Mesenchymal stem cell (in vitro differentiated cells and primary cell): ENCODE measurements at places on chromosomes 5 and 9.

DNA sequence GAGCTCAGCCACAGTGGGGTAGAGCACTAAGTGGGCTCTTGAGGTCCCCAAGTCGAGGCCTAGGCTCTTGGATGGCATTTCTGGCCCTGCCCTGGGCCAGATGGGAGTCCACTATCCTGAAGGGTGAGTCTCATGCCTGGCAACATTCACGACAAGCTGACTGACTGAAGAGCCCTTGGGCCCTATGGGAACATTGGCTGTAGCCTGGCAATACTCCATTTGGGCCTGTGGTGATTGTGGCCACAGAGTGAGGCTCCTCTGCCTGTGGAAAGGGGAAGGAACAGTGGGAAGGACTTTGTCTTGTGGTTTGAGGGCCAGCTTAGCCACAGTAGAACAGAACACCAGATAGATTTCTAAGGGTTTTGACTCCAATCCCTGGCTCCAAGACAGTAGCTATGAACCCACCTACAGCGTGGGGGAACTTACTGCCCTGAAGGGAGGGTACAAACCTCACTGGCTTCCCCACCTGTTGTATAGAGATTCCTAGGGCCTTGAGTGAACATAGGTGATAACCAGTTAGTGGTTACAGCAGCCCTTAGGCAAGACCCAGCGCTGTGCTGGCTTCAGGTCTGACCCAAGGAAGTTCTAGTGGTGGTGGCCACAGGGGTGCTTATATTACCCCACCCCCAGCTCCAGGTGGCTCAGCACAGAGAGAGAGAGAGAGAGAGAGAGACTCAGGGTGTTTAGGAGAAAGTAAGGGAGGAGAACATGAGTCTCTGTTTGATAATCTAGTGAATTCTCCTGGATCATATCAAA is 72.4 kb downstream of the KIAA0825 start:
- no peak for DNase-seq

GRCh38 chr5:139397921-139398320 is 3.0 kb upstream of the PROB1 start:
- DNase-seq: no peak

GRCh38 chr5:134493461-134494055 is 31.9 kb upstream of the JADE2 start:
- no peak for DNase-seq

DNA sequence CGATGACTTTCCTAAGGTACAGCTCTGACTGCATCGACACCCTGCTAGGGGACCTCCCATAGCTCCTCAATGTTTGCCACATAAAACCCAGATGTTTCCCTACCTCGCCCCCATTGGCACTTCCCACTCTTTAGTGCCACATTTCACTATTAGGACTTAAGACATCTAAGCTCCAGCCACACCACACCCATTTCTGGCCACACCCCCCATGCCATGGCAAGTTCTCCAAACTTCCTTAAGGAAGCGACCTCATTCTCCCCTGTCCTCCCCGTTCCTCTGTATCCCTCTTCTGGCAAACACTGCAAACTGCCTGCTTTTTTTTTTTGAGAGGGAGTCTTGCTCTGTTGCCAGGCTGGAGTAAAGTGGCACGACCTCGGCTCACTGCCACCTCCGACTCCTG is 62.9 kb downstream of the USP20 start:
- peak; percentile 31 for DNase-seq

GRCh38 chr5:170393235-170393634 is 4.1 kb upstream of the KCNMB1 start:
- DNase-seq: peak; percentile 3

GRCh38 chr5:97888439-97888838 is 705.4 kb upstream of the RIOK2 start:
- DNase-seq: no peak

GRCh38 chr5:3424946-3425345 is 170.7 kb upstream of the IRX1 start:
- no peak for DNase-seq

- DNase-seq: no peak
Measured at GRCh38 chr5:75648712-75649111, 37.5 kb downstream of the ANKDD1B start.

DNA sequence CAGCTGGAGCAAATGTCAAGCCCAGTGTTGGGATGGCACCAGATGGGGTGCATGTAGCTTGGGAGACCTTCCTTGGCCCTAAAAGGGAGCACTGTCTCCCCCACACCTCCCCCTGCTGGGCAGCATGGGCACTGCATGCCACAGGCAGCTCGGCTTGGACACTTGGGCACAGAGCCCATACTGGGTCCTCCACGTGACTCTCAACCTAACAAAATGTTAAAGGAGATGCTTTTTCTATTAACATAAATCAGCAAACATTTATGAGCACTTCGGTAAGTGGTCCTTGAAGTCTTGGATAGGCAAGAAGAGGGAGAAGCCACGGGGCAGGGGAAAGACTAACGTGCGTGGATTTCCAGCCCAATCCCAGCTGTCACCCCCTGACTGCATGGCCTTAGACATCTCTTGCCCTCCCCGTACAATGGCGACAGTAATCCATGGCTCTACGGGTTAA is 23.9 kb upstream of the MAPK9 start:
- DNase-seq: peak; percentile 50

DNA sequence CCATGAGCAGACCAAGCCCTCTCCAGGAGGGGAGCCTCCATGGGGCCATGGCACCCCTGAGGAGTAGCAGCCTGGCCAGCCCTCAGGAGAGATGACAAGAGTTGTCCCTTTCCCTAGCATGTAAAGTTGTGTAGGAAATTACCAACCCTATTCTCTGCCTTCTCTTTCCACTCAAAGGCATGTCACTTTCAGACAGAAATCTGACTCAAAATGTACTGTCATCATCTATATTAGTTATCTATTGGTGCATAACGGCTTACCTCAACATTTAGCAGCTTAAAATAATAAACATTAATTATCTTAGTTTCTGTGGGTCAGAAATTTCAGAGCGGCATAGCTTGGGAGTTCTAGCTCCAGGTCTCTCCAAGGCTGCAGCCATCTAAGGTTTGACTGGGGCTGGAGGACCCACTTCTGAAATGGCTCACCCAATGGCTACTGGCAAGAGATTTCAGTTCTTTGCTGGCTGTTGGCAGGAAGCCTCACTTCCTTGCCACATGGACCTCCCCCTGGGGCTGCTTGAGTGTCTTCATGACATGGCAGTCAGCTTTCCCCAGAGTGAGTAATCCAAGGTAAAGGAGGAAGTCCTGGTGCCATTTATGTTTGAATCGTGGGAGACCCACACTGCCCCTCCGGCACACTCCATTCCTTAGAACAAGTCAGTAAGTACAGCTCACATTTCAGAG is 632.3 kb downstream of the CCDC171 start:
- no peak for DNase-seq

GRCh38 chr9:99287641-99288040 is 65.6 kb downstream of the SEC61B start:
- DNase-seq: no peak

DNA sequence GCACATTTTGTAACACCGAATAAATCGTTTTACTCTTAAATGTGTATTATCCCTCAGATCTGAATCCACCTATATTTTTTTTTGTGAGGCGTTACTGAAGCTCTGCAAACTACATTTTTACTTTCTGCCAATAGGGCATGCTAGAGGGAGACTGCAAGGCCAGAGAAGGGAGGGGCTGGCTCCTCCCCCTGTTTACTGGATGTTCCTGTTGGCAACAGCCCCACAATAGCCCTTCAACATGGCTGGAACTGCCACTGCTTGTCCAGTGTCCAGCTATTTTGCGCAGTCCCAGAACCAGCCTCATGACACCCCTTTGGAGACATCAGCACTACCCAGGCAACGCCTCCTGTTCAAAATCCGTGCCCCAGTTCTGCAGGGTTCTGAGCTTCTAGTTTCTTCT is 85.4 kb upstream of the MIER3 start:
- no peak for DNase-seq

GRCh38 chr5:154860765-154861164 is 2.3 kb downstream of the CNOT8 start:
- no peak for DNase-seq

- DNase-seq: no peak
Measured at GRCh38 chr5:67896930-67897313, 318.6 kb upstream of the PIK3R1 start.

DNA sequence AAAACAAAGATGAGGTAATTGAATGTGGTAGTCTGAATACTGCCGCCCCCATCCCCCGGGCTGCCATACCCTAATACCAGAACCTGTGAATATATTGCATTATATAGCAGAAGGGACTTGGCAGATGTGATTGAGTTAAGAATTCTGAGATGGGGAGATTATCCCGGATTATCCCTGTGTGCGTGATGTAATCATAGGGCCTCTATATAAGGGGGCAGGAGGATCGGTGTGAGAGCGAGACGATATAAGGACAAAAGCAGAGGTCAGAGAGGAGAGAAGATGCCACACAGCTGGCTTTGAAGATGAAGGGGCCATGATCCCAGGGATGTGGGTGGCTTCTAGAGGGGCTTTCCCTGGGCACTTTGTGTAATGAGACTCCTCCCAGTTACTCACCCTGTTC is 101.7 kb upstream of the TLE1 start:
- DNase-seq: no peak

DNA sequence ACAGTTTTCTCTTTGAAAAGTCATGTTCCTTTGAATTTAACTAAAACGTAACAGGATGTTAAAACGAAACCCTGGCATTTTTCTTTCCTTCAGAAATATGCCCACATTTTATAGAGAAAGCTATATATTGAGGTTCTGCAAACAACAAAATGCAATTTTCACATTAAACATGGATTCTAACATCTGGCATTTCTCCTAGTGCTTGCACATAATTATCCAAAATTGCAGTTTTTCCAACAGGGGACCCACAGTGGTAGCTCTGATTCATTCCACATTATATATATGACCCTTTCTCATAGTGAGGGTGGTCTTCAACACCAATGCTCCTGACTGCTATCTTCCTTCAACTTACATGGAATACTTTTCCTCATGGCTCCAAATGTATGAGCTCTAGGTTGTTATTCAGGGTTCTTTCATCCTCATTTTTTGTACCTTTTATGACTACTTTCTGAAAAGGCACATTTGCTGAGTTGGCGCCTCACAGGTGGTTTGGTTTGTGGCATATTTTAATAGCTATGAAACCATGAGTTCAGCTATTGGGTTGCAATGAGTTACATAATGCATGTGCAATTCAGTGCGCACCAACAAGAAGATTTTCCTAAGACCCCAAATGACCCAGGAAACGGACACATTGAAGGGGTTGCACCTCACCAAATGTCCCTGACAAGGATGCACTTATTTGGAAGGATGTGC is 551.7 kb downstream of the RAB3C start:
- DNase-seq: no peak

- no peak for DNase-seq
Measured at GRCh38 chr9:17556935-17557334, 21.9 kb upstream of the SH3GL2 start.

DNA sequence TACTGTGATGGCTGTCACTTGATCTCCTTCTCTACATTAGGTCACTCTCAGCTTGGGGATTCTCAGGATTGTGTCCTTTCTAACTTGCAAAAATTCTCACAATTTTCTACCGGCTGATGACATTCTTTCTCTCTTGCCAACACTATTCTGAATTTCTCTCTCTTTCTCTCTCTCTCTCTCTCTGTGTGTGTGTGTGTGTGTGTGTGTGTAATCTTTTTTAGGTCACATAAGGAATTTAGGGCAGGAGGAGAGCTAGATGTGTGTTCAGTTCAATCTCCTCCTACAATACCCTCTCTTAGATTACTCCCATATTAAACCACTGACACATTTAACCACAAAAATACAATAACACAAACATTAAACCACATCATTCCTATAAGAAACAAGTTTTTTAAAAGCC is 242.3 kb upstream of the NREP start:
- peak; percentile 62 for DNase-seq

DNA sequence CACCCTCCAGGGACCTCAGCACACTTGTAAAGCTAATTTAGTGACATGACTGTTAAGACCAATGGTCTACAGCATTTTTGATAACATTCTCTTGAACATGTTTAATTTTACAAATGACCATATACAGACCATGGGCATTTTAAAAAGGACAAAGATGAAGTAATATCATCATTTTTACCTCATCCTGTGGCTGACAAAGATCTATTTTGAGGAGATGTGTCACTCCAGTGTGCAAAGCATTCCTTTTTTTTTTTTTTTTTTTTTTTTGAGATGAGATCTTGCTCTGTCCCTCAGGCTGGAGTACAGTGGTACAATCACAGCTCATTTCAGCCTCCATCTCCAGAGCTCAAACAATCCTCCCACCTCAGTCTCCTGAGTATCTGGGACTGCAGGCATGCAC is 118.2 kb upstream of the TBC1D2 start:
- no peak for DNase-seq

GRCh38 chr9:135582541-135582940 is 21.0 kb downstream of the PAEP start:
- DNase-seq: no peak

GRCh38 chr9:136525841-136526499 is 19.9 kb downstream of the NOTCH1 start:
- no peak for DNase-seq

DNA sequence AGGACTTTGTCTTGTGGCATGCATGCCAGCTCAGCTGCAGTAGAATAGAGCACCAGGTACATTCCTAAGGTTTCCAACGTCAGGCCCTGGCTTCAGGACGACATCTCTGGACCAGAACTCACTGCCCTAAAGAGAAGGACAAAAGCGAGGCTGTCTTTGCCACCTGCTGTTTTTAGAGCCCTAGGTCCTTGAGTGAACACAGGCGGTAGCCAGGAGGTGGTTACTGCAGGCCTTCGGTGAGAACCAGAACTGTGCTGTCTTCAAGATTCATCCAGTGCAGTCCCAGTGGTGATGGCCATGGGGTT is 288.9 kb upstream of the CDH18 start:
- no peak for DNase-seq

GRCh38 chr5:158812408-158812807 is 287.3 kb downstream of the EBF1 start:
- DNase-seq: no peak

- no peak for DNase-seq
Measured at GRCh38 chr9:71179183-71179582, 57.8 kb upstream of the TRPM3 start.

GRCh38 chr5:157286761-157287211 is 20.9 kb downstream of the CYFIP2 start:
- no peak for DNase-seq

GRCh38 chr9:126301985-126302603 is 24.5 kb upstream of the MVB12B start:
- DNase-seq: peak; percentile 72

GRCh38 chr5:116573279-116573701 is 1.3 kb downstream of the SEMA6A start:
- DNase-seq: peak; percentile 56

GRCh38 chr9:131018621-131019020 is 9.6 kb downstream of the LAMC3 start:
- no peak for DNase-seq

DNA sequence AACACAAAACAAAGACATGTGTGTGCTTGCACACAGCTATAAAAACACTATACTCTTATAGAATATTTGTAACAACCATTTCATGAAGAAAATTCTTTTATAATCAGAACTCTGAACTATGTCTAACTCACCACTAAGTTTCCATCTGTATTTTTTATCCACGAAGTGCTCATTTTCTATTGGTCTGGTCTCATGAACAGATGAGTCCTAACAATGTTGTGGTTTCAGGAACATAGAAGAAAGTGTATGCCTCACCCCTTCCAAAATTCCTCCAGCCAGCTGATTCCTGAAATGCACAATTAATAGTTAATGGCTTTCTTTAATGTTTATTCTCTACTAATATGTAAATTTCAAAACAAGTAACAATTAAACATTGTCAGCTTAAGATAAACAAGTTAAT is 325.3 kb upstream of the GRAMD2B start:
- DNase-seq: no peak
